Coronary artery (tissue), 2 donors: ENCODE measurements at places on chromosomes 6 and 20.

- no peak for DNase-seq
These were observed 118.4 kb downstream of the FARS2 start for GRCh38 chr6:5379647-5380242.

DNA sequence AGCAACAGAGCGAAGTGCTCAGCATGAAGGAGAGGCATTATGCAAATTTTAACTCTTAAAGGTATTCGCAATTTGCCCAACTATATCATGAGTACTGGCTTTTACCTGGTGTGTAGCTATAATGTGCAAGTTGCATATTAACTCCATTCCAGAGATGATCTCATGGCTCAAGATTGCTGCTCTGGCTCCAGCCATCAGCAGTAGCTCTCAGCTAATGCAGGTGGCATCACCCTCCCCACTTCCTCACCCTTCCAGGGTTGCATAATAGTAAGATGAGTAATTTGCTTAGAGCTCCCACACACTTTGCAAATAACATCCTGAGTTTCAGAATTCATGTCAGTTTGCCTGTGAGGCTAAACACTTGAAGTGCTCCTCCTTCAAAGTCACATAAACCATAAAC, 15.9 kb upstream of the PCSK2 start:
- DNase-seq = no peak

DNA sequence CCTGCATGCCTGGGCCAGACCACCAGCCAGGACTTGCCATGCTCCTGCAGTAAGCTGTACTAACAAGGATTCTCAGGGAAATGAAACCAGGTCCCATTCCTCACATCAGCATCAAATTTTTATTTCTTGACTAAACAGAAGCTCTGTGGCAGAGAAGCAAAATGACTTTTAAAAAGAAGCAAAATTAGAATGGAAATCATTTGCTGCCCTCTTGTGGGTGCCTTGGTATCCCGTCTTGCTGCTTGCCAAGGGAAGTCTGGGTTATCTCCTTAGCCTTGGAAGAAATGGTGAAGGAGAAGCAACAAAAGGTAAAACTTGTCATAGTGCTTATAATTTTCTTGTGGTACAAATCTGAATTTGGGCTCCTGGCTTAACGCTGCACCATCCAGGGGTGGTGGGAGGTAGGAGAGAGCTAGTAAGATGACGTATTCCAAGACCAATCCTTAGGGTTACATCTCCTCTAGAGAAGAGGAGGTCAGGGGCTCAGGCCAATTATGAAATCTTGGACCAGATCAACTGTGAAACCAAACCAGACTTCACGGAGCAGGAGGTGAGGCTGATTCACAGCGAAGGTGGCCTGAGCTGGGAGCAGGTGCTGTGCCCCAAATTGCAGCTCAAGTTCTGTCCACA, 107.5 kb downstream of the FAXC start:
- DNase-seq = no peak

GRCh38 chr6:5511954-5512353, 250.6 kb downstream of the FARS2 start:
- DNase-seq = no peak

GRCh38 chr6:47380251-47380650, 70.5 kb upstream of the TNFRSF21 start:
- DNase-seq = no peak
